Uterus (tissue), 4 donors: ENCODE measurements at places on chromosomes 16 and 17. TPM values are rescaled to one million over a fixed set of nuclear protein-coding genes. Genes with fewer than 3 reads are reported as not detected.

- H3K27me3 ChIP-seq = no peaks in the 10 kb centered on the region
- H3K4me3 ChIP-seq = no peak overlapping the region
- no peaks in the 10 kb centered on the region for H3K36me3 ChIP-seq
- H3K27ac ChIP-seq = no peak overlapping the region
- no peak for DNase-seq
- H3K4me1 ChIP-seq = no peaks in the 10 kb centered on the region
Measured at GRCh38 chr17:51765282-51766135, 393.0 kb downstream of the CA10 start.

DNA sequence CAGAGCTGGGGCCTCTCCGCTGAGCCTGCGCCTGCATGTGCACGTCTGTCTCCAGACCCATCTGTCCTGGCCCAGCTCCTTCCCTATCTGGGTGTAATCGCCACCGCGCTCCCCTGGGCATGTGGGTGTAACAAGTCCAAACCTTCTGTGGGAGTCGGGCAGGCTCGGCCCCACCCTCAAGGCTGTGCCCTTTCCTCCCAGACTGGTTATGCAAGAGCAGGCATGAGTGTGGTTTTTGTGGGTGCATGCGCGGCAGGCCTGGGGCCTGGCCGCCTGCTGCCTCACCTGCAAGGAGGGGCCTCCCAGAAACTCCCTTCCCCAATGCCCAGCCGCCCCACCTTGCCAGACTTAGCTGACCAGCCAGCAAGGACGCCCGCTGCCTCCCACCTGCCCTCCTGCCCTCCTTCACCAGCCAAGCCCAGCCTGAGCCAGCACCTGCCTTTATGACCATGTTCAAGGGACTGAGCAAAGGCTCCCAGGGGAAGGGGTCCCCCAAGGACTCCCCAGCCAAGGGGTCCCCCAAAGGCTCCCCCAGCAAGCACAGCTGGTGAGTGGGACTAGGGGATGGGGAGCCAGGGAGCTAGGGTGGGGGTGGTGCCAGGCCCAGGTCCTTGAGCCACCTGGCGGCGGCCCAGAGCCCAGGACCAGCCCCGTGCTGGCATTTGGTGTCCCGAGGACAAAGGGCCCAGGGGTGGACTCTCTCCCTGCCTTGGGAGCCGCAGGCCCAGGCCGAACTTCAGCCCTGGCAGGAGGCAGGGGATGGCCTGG is at the start of gene EVPLL:
EVPLL (plus strand) TSS at position 342 of the 768 bp plus-strand sequence. CDS start 3,160 bp downstream, outside the sequence.
- no peak within 1 kb of the TSS for H3K27ac ChIP-seq
- H3K36me3 ChIP-seq = no peaks in the 10 kb centered on the region
- H3K4me1 ChIP-seq = no peaks in the 10 kb centered on the region
- no peaks in the 10 kb centered on the region for H3K27me3 ChIP-seq

DNA sequence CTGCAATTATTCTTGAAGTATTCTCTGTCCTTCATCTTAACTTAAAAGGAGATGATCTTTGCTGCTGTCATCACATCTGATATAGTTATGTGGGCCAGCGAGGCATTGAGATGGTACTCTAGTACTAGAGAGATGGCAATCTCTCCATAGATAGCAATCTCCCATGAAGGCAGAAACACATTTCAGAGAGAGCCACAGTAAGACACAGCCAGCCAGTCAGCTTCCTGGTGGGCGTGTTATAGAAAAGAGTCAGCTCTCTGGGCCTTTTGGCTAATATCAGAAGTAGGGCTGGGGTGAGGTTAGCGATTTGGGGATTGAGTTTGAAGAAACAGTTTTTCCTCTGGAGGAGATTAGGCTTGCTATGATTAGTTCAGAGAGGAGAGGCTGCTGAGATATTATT is 22.6 kb upstream of the EFCAB13 start:
- no peaks in the 10 kb centered on the region for H3K27me3 ChIP-seq
- no peak for DNase-seq
- no peaks in the 10 kb centered on the region for H3K4me1 ChIP-seq

DNA sequence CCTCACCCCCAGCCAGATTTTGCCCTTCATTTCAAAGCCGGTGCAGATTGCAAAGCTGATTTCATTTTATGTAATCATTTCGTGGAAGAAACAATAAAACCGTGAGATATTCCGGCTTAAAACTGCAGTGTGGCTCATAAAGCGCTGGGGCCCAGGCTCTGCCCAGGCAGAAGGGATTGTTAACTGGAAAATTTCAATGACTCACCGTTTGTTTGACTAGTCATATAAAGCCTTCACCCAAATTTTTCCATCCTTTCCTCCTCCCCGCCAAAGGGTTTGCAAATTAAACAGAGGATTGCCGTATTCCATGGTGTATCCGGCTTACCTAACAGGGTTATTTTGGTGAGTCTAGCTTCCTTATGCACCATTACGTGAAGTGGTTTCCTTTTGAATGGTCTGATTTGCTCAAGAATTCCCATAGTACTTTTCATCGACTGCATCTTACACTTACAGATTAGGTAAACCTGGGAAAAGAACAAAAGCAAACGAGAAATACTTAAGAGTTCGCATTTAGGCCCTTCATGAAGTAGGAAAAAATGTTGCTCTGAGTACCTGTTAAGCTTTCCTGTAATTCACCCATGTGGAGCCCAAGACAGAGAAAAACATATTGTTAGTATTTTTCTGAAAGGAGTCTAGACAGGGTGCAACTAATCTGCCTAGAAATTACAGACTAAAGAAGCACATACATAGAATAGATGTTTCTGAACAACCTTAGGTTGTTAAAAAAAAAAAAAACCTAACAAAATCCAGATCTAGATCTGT is 949 bp upstream of the GSPT1 start:
- H3K4me3 ChIP-seq = peak overlapping the region; percentile 51
- peak overlapping the region; percentile 80 for H3K27ac ChIP-seq
- no peaks in the 10 kb centered on the region for H3K27me3 ChIP-seq
- DNase-seq = no peak
- peaks cover 4% of the 10 kb centered on the region for H3K4me1 ChIP-seq
- H3K36me3 ChIP-seq = no peaks in the 10 kb centered on the region

DNA sequence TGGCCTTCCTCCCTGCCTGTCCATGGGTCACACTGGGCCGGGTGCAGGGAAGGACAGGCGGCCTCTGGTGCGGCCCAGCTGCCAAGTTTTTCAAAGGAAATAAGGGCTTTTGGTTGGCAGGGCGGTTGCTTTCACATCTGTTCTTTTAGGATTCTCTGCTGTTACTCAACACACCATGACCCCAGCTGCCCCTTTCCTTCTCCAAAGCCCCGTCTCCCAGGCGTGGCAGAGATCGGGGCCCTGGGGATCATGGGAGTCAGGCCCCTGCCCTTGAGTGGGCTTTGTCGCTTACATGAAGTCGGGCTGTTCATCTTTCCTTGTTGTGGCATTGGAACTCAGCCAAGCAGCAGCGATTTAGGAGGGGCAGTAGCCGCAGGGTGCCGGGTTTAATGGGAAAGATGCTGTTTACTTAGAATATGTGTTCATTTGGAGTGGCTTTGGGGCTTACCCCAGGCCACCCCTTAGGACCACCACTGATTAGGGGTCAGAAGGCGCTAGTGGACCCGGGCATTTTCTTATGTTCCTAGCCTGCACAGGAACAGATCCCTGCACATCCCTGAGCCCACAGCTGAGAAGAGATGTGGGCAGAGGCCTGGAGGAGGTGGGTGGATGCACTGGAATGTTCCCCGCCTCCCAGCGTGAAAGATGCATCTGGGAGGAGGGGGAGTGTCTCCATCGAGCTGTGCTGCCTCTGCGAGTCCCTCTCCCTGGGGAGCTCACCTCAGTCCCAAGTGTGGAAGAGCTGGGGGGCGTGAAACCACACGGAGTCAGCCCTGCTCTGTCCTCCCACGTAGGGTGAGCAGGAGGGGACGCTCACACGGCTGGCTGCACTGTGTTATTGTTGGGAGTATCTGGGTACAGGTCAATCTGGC is 6.8 kb upstream of the ADCY7 start:
- no peak for DNase-seq
- no peak overlapping the region for H3K27ac ChIP-seq
- no peaks in the 10 kb centered on the region for H3K36me3 ChIP-seq
- no peak overlapping the region for H3K4me3 ChIP-seq
- H3K4me1 ChIP-seq = no peaks in the 10 kb centered on the region
- H3K27me3 ChIP-seq = no peaks in the 10 kb centered on the region

DNA sequence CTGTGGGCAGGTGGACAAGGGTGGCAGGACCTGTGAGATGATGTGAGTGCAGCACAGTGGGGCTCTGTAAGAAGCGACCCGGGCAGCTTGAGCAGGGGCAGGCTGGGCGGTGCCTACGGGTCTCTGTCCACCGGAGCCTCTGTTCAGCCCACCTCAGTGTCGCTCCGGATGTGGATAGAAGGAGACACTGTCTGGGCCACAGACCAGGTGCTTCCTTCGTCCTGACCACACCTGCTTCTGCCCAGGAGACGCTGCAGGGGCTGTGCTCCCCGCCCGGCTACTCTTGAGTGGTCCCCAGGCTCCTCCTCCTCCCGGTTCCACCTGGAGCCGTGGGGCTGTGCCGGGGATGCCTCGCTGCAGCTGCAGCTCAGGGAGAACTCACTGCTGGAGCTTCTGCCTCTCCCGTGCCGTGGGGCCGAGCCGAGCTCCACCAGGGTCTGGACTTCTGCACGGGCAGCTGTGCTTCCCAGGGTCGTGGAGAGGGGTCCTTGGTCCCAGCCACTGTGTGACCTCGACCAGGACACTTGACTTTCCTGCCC is 21.5 kb downstream of the METRNL start:
- no peak for DNase-seq
- no peaks in the 10 kb centered on the region for H3K27me3 ChIP-seq
- no peak overlapping the region for H3K27ac ChIP-seq
- no peak overlapping the region for H3K4me3 ChIP-seq
- no peaks in the 10 kb centered on the region for H3K4me1 ChIP-seq

GRCh38 chr16:6494716-6495115 is 837.9 kb upstream of the RBFOX1 start:
- H3K4me3 ChIP-seq = no peak overlapping the region
- no peak for DNase-seq
- H3K36me3 ChIP-seq = no peaks in the 10 kb centered on the region
- no peak overlapping the region for H3K27ac ChIP-seq
- no peaks in the 10 kb centered on the region for H3K4me1 ChIP-seq

Gene SLFN12L
- 0.55 TPM for total RNA-seq

Gene CES3
- total RNA-seq = 2.8 TPM

DNA sequence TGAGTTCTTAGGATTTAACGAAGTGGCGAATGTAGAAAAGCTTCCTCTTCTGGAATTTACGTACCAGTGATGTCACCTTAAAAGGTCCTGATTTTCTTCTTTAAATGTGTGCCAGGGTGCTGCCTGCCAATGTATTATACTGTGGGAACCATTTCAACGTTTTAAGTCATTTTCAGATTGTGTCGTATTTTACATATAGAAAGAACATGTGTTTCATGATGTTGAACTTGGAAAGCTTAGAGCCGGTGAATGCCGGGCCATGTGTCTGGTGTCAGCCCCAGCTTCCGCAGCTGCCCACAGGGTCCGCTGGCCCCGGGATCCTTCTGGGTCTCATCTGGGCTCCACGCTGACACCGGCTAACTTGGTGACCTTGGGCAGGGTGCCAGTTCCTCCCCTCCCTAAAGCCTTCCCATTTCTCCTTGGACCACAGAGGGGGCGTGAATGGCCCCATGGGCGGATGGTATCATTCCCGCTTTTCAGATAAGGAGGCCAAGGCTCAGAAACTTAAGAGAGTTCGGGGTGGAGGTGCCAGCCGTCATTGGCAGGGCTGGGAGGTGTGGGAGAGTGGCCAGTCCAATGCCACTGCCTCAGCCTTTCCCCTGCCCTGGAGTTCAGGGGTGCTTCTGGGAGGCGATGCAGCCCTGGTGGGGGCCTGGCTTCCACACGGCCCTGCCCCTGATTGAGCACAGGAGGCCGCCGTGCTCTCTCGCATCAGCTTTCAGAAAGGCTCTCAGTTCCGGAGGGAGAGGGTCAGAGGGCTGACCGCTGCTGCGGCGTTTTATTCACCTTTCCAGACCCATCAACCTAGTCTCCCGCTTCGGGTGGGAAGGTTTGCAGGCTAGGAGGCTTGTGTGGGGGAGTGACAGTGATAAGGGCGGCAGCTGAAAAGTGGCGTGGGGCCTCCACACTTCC is 68.8 kb upstream of the CIBAR2 start:
- no peak overlapping the region for H3K4me3 ChIP-seq
- no peak overlapping the region for H3K27ac ChIP-seq
- no peaks in the 10 kb centered on the region for H3K4me1 ChIP-seq
- no peaks in the 10 kb centered on the region for H3K36me3 ChIP-seq

DNA sequence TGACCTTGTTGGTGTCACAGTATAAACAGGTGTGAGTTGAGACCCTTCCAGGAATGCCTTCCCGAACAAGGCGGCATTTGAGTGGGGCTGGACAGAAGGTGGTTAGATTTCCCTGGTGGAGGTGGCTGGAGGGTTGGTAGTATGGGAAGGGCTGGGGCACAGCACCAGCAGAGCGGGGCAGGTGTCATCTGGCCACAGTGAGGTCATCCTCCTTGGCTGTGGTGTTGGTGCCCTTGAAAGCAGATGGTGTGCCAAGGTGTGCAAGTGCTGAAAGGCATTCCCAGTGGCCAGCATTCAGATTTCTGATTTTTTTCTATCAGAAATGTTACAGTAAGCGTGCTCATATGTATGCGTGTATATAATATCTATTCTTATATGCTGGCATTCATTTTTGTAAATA is 126.6 kb downstream of the LAT start:
- no peak overlapping the region for H3K27ac ChIP-seq
- no peak for DNase-seq
- no peaks in the 10 kb centered on the region for H3K27me3 ChIP-seq
- H3K4me1 ChIP-seq = peaks cover 4% of the 10 kb centered on the region
- H3K36me3 ChIP-seq = no peaks in the 10 kb centered on the region
- no peak overlapping the region for H3K4me3 ChIP-seq
